ENCODE measurements at places on chromosomes 2 and 18.

- no peak for DNase-seq
Observed at GRCh38 chr2:157326698-157327097, 1.1 kb upstream of the ERMN start.

- no peak for DNase-seq
Observed at GRCh38 chr2:54947136-54947535, 103.1 kb downstream of the RTN4 start.

DNA sequence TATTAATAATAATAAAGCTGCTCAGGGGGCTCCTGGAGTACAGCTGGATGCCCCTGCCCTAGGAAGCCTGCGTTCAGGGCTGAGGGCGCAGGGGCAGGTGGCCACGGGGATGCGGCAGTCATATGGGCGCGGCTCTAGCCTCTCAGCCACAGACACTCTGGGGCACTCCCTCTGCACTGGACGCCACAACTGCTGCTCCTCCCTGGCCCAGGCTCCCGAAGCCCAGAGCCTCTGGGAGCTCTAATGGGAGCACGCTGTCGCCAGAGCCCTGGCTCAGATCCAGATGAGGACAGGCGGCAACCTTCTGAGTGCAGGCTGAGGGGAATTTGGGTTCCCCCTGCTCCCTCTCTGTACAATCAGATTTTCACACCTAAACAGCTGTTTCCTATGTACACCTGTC lies 93.6 kb downstream of the MTCL1 start:
- no peak for DNase-seq

GRCh38 chr2:215627771-215628170 lies 191.9 kb upstream of the FN1 start:
- DNase-seq: no peak

GRCh38 chr2:38039121-38039910 lies 36.6 kb downstream of the CYP1B1 start:
- no peak for DNase-seq

GRCh38 chr18:63488160-63488559 lies 11.4 kb downstream of the SERPINB5 start:
- DNase-seq: no peak

DNA sequence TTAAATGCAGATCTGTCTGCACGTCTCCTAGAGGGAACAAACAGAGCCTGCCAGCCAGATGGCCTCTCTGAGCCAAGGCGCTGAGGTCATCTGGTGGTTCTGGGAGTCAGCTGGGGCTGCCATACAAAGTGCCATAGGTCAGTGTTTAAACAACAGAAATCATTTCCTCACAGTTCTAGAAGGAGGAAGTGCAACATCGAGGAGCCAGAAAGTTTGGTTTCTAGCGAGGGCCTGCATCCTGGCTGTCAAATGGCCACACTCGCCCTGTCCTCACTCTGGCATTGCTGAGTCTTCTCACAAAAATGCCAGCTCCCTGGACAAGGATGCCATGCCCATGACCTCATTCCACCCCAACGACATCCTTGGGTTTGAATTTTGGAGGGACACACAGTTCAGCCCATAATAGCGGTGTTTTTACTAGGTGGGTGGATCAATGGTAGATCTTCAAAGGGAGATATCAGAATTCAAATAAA lies 59.6 kb downstream of the MYT1L start:
- no peak for DNase-seq

GRCh38 chr2:241560883-241561474 lies 2.4 kb downstream of the BOK start:
- no peak for DNase-seq

GRCh38 chr2:31859959-31860358 lies 150.8 kb downstream of the MEMO1 start:
- no peak for DNase-seq

DNA sequence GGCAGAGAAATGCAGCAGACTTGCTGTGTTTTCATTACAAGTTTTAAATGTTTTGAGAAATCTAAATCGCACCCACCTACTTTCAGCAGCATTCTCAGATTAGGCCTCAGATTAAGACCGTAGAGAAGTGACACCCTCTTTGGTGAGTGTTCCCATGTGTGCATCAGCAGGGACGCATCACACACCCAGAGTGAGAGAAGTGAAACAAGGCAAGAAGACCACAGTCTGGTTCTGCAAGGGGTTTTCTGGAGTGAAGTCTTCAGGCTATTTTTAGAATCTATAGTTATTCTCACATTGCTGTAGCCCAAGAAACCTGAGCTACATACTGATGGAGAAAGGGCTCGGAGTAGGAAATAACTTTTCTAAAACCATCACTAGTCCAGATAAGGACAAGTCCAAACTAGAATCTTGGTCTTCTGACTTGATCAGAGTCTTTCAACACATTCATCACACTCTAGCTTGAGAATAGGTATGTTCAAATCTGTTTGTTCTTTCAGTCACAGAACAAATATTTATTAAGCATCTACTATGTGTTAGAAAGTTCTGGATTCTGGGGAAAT lies 1216.6 kb upstream of the PIK3C3 start:
- DNase-seq: peak; percentile 5

- no peak for DNase-seq
Observed at GRCh38 chr2:3727397-3728045, 24.1 kb downstream of the DCDC2C start.

- no peak for DNase-seq
Observed at GRCh38 chr2:55768991-55769390, 75.3 kb upstream of the PNPT1 start.

Data from GM12878 (cell line).